AG09309 (cell line): ENCODE measurements at places on chromosomes 2 and 18.

DNA sequence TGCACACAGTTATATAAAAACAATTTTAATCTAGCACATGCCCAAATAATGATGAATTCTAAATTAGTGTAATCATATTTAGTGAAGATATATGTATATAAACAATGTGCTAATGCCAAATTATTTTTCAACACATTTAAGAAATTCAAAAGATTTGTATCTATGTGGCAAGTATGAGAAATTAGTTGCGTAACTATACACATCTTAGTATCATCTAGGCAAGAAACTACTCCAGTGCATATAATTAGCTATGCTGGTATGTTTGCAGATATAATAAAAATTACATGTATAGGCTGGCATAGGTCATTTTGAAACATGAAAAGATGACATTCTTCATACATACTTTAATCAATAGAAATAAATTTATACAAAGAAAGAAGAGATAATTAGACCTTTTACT, 252.0 kb upstream of the VWC2L start:
- no peak for DNase-seq

GRCh38 chr18:38368886-38369285, 803.3 kb upstream of the CELF4 start:
- no peak for DNase-seq

GRCh38 chr2:27263287-27264252, 723 bp upstream of the SLC30A3 start:
- DNase-seq, result no peak

DNA sequence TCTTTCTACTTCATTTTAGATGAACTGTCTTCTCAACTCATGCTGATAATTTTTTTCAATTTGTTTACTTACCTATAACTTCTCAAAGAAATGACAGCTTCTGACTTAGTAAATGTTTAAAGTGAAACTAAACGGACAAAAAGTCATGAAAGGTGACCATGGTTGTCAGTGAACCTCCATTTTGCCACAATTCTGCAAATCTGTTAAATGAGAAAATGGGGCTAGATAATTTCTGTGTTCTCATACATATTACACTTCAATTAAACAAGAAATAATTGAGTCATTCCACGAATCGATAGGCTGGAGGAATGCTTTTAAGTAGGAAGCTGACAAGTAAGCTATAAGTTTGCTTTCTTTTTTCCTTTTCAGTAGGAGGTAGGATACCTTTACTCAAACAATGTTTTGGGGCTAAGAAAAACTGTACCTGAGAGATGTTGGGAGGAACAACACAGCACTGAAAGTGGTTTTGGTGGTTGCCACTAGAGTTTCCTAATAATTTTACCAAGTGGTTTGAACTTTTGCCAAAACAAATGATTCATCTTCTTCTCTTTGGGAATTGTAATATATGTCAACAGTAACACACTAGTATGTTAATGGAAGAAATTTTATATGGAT, 17.1 kb downstream of the DYNAP start:
- no peak for DNase-seq

DNA sequence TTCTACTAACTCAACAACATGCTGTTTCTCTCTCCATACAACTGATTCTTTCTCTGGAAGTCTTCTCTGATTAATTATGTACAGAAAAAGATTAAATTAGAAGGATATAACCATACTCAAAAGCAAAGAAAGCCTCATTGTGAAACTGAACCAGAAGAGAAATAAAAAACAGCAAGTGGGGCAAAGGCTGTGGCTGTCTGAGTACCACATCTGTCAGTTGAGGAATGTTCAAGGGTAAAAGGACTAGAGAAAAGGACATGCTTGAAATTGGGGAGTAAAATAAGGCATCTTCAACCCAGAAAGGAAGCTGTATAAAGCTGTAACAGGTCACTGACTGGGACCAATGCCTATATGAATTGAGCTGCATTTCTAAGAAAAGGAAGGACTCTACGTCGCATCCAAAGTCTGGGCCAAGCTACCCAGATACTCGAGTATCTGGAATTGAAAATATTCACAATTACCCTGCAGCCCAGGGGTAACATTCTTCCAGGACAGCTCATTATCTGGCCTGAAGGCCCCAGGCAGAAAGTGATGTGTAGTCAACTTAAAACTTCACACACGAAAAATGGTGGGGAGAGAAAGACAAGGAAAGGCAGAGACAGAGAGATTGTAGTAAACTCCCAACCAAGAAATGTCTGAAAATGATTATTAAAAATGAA, 356.0 kb upstream of the GALNT5 start:
- no peak for DNase-seq

- DNase-seq, result no peak
Measured at GRCh38 chr2:212953170-212953920, 198.1 kb downstream of the IKZF2 start.

GRCh38 chr2:133726973-133727372, 158.7 kb upstream of the NCKAP5 start:
- no peak for DNase-seq

GRCh38 chr2:8266563-8266962, 415.3 kb upstream of the ID2 start:
- no peak for DNase-seq

- DNase-seq, result peak; percentile 87
Measured at GRCh38 chr2:160205505-160205904, 5.4 kb upstream of the ITGB6 start.
